ENCODE measurements at places on chromosomes 7 and 10.

- no peak for DNase-seq
These were observed 5.0 kb upstream of the TASOR2 start for GRCh38 chr10:5679606-5680005.

- DNase-seq, result no peak
These were observed 102.9 kb upstream of the FAM20C start for GRCh38 chr7:89232-90019.

GRCh38 chr10:11846542-11846941 lies 23.4 kb downstream of the PROSER2 start:
- no peak for DNase-seq

GRCh38 chr7:67729771-67730170 lies 733.1 kb downstream of the TYW1 start:
- no peak for DNase-seq

All from NCI-H146 (cell line).